ENCODE measurements at places on chromosomes 4 and X.

GRCh38 chr4:75655562-75655961 is 17.6 kb downstream of the G3BP2 start:
- no peak for DNase-seq

DNA sequence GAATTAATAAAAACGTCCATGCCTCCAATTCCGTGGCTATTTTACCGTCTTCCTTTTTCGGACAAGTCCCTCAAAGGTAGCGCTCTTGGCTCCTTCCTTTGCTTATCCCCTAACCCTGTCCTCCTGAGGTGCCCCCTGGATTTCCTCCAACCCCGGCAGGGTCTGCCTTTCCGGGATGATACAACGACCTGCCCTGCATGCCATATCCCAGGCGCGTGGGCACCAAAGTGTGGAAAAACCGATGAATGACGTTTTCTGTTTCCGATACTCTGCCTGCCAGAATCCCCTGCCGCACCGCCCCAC is 706 bp upstream of the CSTF2 start:
- no peak for DNase-seq

DNA sequence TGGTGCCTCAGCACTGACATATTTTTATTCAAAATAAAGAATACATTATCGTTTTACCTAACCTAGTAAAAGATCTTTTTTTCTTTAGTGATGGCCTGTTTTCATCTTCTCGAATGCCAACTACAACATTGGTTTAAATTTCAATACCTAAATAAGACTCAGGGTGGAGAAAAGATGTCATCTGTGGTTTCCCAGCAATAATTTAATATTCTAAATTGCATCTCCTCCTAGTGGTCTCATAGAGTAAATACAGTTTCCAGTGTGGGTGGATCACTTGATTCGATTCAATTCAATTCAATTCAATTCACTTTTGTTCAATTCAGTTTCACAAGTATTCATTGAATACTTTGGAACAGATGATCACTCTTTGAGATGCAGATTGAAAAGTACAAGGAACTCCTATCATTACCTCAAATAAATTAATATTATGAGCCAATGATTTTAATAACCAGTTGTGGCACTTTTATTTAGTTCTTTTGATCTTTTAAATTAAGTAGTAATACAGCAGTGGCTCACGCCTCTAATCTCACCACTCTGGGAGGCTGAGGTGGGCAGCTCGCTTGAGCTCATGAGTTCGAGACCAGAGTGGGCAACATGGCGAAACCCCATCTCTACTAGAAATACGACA is 427.2 kb downstream of the FAT4 start:
- DNase-seq = no peak

GRCh38 chr4:6902318-6903042 is 7.1 kb upstream of the TBC1D14 start:
- DNase-seq = no peak

- no peak for DNase-seq
Observed at GRCh38 chr4:183989461-183989860, 84.4 kb downstream of the STOX2 start.

Data from D721Med (cell line).